ENCODE measurements at places on chromosomes 4 and X.

GRCh38 chrX:53950130-53950733 lies 94.0 kb downstream of the PHF8 start:
- DNase-seq = no peak

DNA sequence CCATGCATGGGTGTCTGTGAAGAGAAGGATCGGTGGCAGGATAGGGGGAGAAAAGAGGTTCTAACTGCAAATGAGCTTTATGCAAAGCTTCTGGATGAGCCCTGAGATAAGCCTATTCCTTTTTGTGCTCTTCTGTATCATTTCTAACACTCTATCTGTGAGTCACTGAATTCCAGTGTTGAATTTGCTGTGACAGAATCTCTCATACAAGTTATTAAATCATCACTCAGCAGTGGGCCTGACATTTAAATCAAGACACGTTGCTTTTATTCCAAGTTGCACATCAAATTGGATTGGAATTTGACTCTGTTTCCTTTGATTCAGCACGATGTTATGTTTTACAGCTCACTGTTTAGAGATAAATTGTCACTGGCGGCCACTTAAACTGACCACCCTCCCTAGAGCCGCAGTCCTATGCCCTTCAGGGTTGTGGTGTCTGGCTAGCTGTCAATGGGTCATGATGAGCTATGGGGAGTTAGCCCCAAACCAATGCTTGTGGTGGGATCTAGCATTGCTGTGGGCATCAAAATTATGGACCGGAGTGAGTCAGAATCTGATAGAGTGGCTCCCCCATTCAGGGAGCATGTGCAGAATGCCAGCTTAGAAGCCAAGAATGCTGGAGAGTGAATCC lies 42.7 kb downstream of the LHFPL1 start:
- no peak for DNase-seq

- no peak for DNase-seq
Measured at GRCh38 chr4:16914208-16914607, 15.8 kb upstream of the LDB2 start.

DNA sequence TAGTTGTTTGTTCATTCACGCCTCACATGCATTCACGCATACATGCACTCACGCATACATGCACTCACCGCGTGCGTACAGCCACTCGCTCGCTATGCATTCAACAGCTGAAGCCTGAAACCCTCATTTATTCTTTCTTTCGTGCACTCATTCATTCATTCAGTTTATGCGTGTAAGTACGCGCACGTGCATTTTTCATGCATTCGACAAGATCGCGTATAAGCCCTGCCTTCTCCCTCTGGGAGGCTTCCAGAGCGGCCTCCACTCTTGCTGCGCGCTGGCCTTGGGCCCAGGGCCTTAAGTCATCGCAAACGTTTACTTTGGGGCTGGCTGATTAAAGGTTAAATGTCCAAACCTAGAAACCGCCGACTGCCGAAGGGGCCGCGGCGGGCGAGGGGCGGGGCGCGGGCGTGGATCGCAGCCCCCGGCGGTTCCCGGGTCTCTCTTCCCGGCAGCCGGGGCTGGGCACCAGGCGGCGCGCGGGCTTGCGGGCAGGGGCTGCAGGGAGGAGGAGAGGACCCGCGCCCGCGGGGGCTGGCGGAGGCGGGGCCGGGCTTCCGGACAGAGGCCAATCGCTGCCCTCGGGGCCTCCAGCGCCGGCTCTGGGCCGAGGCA lies at the start of gene GYG2:
TSS of gene GYG2 (plus strand) at position 587 of the 615 bp plus-strand sequence. CDS start 1,259 bp downstream, outside the sequence.
- no peak for DNase-seq

DNA sequence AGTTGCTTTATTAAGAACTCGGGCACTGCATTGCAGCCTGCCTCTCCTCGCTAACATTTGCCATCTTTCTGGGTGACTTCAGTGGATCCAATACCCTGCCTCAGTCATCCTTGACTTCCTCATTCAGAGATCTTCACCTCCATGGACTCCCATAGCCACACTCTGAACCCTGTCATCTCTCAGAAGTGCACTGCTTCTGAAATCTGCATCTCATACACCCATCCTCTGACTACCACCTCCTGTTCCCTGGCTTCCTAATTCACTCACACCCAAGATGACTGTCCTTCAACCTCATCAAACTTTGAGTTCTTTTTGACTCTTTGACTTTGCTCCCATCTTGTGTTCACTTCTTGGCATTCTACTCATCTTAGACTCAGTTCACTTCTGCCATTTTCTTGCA lies 25.3 kb upstream of the CYBB start:
- no peak for DNase-seq

DNA sequence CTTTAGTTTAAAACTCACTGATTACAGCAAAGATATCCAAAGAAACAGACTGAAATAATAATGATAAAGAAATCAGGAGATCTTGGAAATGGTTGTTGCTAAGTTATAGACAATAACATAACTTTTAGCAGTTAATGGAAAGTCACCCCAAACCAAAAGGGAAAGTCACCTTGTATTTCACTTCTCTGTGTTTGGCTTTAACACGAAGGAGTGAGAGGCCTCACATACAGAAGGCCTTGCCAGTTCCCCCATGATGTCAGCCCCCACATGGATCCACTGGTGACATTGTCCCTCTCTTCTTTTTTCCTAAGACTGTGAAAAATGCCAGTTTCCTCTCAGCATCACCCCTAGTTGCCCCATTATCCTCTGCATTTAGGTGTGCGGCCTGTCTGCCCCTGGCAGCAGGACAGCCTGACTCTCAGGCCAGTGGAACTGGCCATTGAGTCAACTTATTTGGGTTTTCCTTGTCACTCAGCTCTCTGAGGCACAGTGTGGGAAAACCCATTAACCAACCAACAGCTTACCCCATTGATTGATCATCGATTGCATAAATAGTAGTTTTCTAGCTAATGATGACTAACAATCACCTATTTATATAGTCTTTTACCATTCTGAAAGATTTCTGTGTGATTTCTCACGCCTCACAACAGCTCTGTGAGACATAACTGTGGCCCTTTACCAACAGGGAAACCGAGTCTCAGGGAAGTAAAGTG lies 308.1 kb downstream of the PTTG2 start:
- no peak for DNase-seq

GRCh38 chr4:8307714-8308113 lies 38.2 kb downstream of the HTRA3 start:
- DNase-seq = no peak

- no peak for DNase-seq
Measured at GRCh38 chrX:136196691-136197155, 49.4 kb downstream of the FHL1 start.

- peak; percentile 11 for DNase-seq
Measured at GRCh38 chrX:108199691-108200090, 108.1 kb downstream of the ATG4A start.

DNA sequence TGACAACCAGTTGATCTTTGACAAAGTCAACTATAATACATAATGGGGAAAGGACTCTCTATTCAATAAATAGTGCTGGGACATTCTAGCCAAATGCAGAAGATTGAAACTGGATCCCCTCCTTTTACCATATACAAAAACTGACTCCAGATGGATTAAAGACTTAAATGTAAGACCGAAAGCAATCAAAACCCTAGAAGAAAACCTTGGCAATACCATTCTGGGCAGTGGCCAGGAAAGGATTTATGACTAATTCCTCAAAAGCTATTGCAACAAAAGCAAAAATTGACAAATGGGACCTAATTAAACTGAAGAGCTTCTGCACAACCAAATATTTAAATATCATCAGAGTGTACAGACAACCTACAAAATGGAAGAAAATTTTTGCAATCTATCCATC lies 185.1 kb downstream of the NPNT start:
- no peak for DNase-seq

DNA sequence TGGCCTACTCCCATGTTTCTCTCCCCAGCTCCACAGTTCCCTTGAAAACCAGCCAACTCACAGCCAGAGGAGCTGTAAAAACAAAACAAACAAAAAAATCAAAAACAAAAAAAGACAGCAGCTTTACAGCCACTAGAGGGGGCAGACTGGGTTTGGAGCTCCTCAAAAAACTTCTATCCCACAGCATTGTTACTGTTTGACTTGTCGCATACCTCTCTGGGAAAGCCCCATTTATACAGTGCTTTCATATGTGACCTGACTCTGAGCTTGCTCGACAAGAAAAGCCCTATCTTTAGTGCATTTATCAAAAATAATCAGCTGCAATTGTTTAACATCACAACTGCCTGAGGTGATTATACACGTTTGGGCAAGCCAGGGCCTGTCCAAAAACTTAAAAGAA lies 21.6 kb downstream of the TSPAN6 start:
- DNase-seq = peak; percentile 38

DNA sequence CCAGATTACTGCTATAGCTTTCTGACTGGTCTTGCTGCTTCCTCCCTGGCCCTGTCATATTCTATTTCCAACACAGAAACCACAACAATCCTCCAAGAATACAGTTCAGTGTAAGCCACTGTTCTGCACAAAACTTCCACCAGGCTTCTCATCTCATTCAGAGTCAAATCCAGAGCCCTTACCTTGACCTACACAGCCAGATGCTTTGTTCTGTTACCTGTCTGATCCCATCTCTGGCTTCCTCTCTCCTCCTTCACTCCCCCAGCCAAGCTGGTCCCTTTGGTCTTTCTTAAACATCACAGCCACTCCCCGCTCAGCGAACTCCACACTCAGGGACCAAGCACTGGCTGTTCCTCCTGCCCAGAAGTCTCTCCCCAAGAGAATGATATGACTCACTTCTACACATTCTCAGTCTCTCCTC lies 84.8 kb upstream of the BMP2K start:
- DNase-seq = no peak

DNA sequence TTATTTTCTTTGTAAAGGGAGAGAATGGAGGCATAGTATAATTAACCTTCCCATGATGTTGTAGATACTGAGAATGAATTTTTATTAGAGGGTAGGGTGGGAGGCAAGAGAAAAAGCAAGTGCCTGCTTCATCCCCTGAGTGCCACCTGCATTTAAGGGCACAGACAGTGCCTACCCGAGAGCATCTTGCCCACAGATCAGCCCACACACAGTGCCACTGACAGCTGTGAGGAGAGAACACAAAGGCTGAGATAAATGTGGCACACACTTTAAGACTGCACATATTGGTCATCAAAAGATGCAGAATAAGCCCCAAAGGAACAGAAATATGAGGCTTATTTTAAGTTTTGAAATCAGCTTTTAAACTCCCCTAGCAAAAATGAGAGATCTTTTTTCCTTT lies 250.8 kb downstream of the SLC39A8 start:
- no peak for DNase-seq

DNA sequence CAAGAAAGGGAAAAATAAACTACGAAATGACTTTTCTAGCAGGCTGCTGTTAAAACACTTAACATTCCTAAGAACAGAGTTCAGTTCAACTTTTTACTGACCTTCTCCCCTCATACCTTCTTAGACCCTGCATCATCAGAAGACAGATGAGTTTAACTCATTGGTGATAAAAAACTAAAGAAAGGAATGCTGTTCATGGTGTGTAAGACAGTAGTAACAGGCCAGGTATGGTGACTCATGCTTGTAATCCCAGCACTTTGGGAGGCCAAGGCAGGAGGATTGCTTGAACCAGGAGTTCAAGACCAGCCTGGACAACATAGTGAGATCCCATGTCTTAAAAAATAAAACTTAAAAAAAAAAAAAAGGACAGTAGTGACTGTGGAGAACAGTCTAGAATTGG lies 16.2 kb downstream of the RBM47 start:
- no peak for DNase-seq

- DNase-seq = no peak
Measured at GRCh38 chr4:83340692-83341343, 6.2 kb upstream of the HPSE start.

GRCh38 chrX:84182516-84182915 lies 5.5 kb downstream of the RPS6KA6 start:
- DNase-seq = no peak

GRCh38 chr4:127352220-127353113 lies 280.3 kb upstream of the INTU start:
- DNase-seq = no peak

- no peak for DNase-seq
Measured at GRCh38 chr4:94436512-94436911, 15.2 kb upstream of the PDLIM5 start.

DNA sequence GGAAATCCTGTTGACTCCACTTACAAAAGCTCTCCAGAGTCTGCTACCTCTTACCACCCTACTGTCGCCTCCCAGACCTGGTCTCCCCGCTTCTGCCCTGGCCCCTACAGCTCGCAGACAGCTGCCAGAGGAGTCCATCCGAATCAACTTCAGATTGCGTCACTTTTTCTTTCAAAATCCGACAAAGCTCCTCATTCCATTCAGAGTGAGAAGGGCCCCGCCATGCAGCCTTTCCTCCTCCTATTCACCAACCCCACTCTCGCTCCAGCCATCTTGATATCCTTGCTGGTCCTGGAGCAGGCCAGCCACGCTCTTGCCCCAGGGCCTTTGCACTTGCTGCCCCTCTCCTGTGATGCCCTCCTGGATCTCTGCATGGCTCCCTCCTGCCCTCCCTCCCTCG lies 5.2 kb upstream of the OPN1LW start:
- DNase-seq = no peak

GRCh38 chrX:51852621-51853020 lies 40.8 kb upstream of the MAGED1 start:
- DNase-seq = no peak

- DNase-seq = no peak
Measured at GRCh38 chr4:42821230-42821629, 71.3 kb upstream of the GRXCR1 start.

DNA sequence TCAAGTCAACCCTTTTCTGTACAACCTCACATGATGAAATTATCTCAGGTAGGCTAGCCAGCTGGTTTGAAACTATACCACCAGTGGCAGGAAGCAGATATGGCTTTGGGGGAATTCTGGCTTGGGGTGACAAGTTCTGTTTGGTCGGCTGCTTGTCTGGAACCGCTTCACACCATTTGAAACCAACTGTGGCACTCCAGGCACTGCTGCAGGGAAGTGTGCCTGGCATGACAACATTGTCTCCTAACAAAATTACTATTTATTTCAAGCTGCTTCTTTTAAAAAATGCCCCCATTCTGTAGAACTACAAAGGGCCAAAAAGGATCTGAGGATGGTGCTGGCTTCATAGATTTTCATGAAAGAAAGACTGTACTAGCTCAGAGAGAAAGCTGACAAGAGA lies 37.1 kb upstream of the GPM6B start:
- DNase-seq = no peak

DNA sequence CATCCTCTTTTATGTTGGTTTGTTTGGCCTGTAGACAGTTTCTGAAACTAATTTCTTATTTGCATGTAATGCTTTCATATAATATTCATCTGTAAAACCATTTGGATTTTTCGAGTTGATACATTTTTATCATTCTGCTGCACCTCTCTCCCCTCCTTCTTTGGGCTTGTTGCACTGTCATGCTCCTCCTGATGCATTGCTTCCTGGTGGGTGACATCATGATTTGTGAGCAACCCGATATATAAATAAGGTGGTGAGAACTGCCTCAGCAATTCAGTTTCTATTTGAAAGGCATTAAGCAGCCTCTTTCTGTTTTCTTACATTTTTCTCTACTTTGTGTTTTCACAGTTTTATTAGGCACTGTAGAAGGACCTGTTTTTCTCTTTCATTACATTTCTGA lies 515.7 kb downstream of the RPA4 start:
- DNase-seq = peak; percentile 13

Measured in GM10248 (cell line).